Activated naive CD4-positive, alpha-beta T cell treated with anti-CD3 and anti-CD28 coated beads, Interleukin-2, amount 50 U/mL, for 72 hours (primary cell): ENCODE measurements at places on chromosomes 16 and 17. TPM values are rescaled to one million over a fixed set of nuclear protein-coding genes. Genes with fewer than 3 reads are reported as not detected.

DNA sequence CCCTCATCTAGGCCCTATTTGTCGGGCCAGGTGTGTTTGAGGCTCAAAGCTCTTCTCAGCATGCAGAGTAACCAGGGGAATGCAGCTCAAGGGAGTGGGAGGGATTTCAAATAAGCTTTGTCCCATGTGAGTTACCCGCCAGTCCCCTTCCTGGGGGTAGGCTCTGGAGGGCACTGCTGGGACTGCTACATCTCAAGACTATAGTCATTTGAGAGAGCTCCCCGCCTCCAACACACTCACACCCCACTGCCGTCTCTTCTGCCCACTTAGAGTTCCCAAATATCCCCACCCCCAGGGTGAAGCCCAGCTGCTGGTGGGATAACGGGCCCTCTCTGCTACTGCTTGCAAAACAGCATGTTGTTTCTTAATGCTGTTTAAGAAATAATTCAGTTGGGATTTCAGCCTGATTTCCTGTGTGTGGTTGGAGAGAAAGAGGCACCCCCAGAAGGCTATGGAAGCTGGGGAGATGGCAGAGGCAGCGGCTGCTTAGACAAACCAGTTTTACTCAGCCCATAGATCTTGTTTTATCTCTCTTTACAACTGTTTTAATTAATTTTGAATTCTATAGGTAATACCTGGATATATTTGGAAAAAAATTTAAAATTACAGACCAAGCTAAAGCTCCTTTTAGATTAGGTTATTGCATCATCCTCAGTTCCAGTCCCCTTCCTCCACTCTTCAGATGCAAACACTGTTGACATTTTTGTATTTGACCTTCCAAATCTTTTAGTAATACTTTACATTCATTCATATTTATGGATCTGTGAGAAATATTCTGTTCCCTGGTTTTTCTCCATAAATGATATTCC is 4.1 kb upstream of the MPO start:
- no peak for DNase-seq

DNA sequence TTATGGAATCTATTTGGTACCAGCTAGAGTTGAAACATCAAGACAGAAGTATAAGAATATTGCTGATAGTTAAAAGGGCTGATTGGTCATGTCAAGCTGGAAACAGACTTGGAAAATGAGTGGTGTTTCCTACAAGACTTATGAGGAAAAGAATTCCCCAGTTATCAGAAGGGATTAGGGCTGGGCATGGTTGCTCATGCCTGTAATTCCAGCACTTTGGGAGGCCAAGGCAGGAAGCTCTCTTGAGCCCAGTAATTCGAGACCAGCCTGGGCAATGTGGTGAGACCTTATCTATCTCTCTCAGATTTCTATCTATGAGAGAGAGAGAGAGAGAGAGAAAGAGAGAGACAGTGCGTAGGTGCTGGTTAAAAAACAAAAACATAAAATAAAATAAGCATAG is 139.5 kb upstream of the PMFBP1 start:
- no peak for DNase-seq

KRTAP2-1 gene
- total RNA-seq = not detected

DNA sequence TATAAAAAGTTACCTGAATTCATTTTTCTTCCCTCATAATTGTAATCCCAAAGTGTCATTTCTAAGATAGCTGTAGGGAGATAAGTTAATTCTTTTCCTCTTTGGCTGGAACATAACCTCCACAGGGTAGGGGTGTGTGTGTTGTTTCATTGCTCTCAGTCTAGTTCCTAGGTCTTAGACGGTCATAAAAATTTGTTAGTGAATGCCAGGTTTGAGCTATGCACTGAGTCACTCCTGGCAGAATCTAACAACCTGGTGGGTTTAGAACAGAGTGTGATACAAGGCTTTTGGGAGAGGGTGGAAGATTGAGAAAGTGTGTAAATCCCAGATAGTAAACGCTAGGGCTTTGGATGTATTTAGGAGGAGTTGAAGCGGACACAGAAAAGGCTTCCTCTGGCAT is 894 bp upstream of the PHKG2 start:
- no peak for DNase-seq
